Neural progenitor cell (in vitro differentiated cells): ENCODE measurements at places on chromosomes 2 and 18. TPM values are rescaled to one million over a fixed set of nuclear protein-coding genes. Genes with fewer than 3 reads are reported as not detected.

GRCh38 chr2:7196883-7197282 is 279.7 kb downstream of the RNF144A start:
- H3K27me3 ChIP-seq = peaks cover 30% of the 10 kb centered on the region
- H3K4me1 ChIP-seq = peaks cover 4% of the 10 kb centered on the region
- H3K36me3 ChIP-seq = no peaks in the 10 kb centered on the region
- no peak overlapping the region for H3K4me3 ChIP-seq

DNA sequence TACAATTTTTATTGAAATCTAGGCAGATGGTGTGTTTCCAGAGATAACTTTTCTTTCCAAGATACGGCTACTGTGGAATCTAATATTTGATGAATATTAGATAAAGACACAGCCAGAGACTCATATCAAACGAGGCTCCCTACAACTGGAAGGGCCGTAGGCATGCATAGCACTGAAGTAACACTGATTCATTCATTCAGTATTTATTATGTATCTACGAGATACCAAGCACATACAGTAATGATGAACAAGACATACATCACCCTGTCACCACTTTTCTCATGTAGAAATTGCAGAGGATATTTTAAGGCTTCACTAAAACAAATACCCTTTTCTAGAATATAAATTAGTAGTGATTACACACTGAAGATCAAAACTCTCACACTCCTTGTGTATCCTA is 74.5 kb downstream of the KCTD18 start:
- no peak overlapping the region for H3K4me3 ChIP-seq
- no peak for DNase-seq
- no peaks in the 10 kb centered on the region for H3K27me3 ChIP-seq
- H3K36me3 ChIP-seq = no peaks in the 10 kb centered on the region

DNA sequence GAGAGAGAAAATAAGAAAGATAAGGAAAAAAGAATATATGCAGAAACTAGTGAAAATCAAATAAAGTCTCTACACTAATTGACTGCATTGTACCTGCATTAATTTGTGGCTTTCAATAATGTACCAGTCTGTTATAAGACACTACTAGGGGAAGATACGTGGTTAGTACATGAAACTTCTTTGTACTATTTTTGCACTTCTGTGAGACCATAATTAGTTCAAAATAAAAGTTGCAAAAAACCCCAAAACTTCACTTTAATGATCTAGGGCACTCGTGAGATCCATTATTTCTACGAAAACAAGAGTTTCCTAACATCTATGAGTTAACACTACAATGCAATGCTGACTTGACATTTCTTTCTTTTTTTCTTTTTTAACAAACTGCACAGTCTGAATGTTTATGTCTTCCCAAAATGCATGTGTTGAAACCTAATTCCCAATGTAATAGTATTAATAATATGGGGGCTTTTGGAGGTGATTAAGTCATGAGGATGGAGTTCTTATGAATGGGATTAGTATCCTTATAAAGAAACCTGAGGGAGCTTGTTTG is 162.8 kb upstream of the LRRTM1 start:
- H3K4me1 ChIP-seq = peaks cover 15% of the 10 kb centered on the region
- H3K4me3 ChIP-seq = no peak overlapping the region
- no peak for DNase-seq
- H3K27ac ChIP-seq = no peak overlapping the region
- no peaks in the 10 kb centered on the region for H3K36me3 ChIP-seq
- H3K27me3 ChIP-seq = no peaks in the 10 kb centered on the region

DSC3 gene
- 1.2 and 1.8 TPM in 2 replicates for total RNA-seq

SRBD1 gene
- total RNA-seq = 29.9 and 37.2 TPM in 2 replicates

BOLL gene
- not detected in 2 replicates for total RNA-seq

DNA sequence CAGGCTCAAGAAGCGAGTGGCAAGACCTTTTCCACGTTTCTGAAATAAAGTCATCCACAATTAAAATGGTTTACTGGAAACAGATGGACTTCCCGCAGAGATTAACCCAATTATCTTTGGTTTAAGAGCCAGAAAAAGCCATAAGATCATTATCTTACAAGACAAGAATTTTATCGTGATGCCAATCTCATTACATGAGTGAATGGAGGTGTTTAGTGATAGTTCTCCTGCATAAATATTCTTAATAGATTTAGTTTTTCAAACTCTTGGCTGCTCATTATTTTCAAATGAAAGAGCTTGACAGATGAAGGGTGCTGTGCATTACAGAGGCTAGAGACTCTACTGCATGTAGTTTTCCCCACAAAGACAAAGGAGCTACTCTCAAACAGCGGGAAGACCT is 1028.4 kb upstream of the PIK3C3 start:
- H3K27ac ChIP-seq = no peak overlapping the region
- no peaks in the 10 kb centered on the region for H3K27me3 ChIP-seq
- no peak for DNase-seq
- H3K4me1 ChIP-seq = peaks cover 15% of the 10 kb centered on the region
